ENCODE measurements at places on chromosomes 1 and 21.

GRCh38 chr21:45821315-45821962 lies 160.1 kb upstream of the COL6A1 start:
- no peak for DNase-seq

GRCh38 chr1:84467298-84467697 lies 11.8 kb upstream of the RPF1 start:
- no peak for DNase-seq

DNA sequence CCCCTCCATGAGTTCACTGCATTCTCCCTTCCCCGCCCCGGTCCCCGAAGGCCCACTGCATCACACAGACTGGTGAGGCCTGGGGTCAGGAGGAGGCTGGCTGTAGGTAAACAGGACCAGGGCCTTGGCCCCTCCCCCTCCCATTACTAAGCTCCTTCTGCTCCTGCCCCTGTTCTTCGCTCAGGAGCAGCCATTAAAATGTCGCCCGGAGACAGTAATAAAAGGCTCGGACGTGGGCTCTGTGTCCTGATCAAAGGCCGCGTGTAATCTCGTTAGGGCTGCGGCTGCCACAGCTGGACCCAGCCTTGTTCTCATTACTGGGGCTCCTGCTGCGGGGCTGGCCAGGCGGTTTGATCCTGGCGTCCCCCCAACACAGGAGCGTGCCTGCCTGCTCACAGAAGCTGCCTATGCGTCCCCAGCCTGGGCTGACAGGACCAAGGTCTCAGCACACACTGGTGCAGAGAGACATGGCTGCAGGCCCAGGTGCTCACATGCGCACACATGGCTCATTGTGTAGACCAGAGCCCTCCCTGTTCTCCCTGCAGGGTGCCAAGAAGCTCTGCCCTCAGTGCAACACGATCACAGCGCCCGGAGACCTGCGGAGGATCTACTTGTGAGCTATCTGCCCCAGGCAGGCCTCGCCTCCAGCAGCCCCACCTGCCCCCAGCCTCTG lies 24.0 kb downstream of the TMEM53 start:
- DNase-seq: no peak

GRCh38 chr1:15062479-15063099 lies 91.0 kb upstream of the TMEM51 start:
- no peak for DNase-seq

- DNase-seq: no peak
Observed at GRCh38 chr21:22516230-22516629, 1518.0 kb downstream of the NCAM2 start.

DNA sequence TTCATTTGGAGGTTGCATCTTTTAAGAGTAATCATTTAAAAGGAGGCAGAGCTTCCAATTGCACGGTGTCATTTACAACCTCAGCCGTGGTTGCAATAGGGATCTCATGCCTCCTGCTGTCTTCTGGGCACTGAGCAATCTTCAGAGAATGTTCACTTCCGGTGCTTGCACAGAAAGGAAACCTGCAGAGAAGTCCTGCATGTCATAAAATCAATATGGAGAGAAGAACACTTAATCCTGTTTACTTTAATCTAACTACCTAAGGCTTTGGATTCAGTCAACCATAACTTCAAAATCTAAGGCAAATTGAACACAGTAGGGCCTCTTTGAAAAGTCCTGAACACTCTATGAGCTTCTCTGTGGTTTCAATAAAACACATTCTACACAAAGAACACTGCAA lies 11.3 kb upstream of the MAP10 start:
- no peak for DNase-seq
